ENCODE measurements at places on chromosomes 16 and 17.

DNA sequence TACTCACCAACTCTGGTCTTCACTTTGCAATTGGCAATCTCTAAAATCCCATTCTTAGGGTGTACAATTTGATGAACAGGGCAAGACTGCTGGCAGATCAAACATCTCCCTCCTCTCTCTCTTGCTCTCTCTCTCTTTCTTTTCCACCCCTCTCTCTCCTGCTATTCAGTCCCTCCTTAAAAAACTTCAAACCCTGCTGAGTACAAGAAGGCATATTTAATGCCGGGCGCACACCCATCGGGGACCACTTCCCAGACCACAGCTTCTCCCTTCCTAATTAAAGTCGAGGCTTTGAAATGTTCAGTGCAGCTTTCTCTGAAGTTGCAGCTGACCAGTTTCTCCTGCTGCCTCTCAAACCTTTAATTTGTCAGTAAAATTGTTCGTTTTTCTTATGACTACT lies 185.4 kb upstream of the CDH11 start:
- DNase-seq, result no peak

DNA sequence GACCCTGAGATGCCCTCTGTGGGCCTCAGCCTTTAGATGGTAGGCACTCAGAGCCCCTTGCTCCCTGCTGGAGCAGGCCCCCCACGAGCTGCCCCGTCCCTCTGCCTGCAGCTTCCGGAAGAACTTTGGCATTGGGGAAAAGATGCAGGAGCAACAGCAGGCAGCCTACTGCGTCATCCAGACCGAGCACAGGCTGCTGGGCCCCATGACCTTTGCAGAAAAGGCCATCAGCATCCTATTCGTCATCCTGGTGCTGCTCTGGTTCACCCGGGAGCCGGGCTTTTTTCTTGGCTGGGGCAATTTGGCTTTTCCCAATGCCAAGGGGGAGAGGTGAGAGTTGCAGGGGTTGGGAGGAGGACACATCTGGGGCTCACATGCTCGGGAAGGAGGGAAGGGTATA lies 12.7 kb upstream of the FOXN1 start:
- no peak for DNase-seq

DNA sequence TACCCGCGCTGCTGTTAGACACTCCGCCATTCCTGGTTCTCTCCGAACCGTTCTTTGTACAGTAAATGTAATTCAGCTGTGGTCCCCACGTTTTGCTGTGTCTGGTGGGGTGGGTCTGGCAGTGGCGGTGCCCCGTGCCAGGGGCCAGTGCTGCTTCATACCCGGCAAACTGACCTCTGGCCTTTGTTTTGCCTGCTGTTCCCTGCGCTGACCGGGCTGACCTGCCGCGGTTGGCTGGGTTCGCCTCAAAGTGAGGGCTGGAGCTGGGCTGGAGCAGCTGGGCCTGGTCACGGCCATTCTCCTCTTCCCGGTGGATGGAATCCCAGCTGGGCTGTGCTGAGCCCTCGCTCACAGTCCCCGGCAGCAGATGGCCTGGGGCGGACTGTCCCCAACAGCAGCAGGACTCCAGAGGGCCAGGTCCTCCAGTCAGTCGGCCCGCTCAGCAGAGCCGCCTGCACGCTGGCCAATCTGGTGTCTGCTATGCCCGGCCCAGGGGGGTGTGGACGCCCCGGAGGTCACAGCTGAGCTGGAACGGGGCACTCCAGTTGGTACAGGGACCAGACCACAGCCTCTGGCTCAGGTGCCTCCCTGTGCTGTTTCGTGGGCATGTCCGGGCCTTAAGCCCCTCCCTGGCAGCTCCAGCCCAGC lies 1.5 kb upstream of the WFIKKN1 start:
- DNase-seq, result no peak

DNA sequence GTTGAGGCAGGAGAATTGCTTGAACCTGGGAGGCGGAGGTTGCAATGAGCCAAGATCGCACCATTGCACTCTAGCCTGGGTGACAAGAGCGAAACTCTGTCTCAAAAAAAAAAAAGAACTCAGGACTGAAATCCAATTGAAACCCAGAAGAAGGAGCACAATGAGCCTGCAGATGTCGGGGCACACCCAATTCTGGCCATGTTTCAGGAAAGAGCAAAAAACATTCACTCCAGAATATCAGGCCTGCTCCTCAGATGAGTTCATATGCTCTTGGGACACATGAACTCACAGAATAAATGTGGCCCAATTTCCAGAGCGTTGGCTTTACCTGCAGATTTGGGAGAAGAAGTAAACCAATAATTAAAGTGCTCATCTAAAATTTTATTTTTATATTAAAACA lies 3.0 kb upstream of the CMTM2 start:
- DNase-seq, result no peak

- DNase-seq, result no peak
Measured at GRCh38 chr17:20098314-20098713, 89.2 kb downstream of the SPECC1 start.

DNA sequence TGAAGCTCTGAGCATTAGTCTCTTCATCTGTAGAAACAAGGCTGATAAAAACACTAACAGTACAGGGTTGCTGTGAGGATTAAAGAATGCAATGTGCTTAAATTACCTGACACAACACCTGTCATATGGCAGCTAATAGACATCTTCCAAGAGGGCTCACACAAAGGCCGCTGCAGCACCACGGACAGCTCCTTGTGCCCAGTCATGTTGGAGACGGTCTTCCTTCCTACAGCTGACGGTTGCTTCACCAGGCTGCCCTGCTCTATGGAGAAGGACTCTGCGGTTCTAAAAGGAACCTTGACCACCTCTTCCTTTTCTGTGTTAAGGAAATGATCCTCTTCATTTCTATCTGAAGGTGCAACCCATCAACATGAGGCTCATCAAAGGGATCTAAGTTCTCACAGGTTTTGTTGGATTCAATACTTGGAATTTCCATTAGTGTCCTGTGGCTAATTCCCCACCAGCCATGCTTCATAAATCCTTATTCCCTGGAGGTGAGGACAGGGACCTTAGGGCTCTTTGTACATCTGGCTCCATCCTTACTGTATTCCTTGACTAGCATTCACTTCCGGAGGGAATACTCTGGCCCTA lies 138.9 kb upstream of the CES5A start:
- peak; percentile 54 for DNase-seq

GRCh38 chr17:3683054-3683511 lies 12.9 kb downstream of the P2RX5 start:
- DNase-seq, result peak; percentile 79

GRCh38 chr17:79684132-79684985 lies 46.4 kb upstream of the ENPP7 start:
- DNase-seq, result no peak

DNA sequence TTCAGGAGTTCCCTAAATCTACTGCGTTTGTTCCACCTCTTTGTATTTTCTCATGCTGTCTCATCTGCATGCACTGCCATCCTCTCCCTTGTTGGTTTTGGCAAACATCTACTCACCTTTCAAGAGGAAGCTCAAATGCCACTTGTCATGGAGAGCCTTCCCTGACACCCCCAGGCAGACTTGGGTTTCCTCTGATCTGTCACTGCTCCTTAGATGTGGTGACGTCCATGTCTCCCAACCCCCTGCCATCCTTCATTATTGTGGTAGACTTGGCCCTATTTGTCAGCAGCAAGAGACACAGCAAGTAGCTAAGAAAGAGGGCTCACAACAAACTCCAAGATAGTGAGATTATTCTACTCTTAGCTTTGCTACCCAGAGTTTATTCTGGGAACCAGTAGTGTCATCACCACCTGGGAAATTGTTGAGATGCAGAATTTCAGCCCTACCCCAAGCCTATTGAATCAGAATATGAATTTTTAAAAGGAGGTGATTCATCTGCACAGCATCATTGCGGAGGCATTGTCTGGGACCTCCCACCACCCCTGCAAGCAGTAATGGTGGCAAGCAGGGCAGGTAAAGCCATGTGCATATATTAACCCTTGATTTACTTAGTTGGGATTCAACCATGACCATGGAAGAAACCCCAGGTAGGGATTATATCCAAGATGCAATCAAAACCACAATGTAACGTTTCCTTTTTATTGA lies 248.9 kb downstream of the SHISA9 start:
- DNase-seq, result no peak

GRCh38 chr17:15501282-15501681 lies 33.9 kb upstream of the CDRT4 start:
- no peak for DNase-seq

DNA sequence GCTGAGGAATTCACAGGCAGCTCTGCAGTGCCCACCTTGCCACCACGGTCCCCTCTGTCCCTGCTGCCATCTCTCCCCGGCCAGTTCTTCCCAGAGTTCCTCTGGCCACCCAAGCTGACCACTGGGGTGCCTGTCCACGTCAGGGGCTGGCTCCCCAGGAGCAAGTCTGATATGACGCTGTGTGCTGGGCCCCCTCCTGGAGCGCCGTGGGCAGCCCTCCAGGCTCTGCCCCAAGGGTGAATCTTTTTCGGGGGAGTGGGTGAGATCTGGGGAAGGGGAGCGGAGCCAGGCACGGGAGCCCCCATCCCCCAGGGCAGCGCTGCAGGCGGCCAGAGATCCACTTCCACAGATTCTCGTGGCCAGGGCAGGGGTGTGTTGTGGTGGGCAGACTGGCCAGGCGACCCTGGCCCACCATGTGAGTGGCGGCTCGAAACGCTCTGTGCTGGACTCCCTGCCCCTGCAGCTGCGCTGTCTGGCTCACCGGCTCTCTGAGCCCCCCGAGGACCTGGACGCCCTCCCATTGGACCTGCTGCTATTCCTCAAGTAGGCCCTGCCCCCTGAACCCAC lies 3.7 kb downstream of the MSLN start:
- DNase-seq, result no peak

DNA sequence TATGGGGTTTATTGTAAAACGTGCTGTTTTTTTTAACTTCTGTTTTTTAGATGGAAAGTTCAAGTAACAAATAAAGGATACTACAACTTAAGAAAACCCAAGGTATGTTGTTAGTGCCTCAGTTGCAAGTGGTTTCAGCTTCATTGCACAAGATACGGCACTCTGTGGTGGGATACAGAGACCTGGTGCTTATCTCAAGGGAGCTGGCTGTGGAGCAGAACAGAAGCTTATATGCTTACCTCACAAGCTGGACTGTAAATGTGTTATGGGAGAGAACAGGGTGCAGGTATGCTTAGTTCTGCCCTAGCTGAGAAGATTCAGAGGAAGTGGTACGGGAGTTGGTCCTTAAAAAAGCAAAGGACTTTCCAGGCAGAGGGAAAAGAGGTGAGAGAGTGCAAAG lies 15.2 kb downstream of the DGKE start:
- DNase-seq, result no peak

- no peak for DNase-seq
Measured at GRCh38 chr16:86414991-86415740, 95.2 kb upstream of the FOXF1 start.

DNA sequence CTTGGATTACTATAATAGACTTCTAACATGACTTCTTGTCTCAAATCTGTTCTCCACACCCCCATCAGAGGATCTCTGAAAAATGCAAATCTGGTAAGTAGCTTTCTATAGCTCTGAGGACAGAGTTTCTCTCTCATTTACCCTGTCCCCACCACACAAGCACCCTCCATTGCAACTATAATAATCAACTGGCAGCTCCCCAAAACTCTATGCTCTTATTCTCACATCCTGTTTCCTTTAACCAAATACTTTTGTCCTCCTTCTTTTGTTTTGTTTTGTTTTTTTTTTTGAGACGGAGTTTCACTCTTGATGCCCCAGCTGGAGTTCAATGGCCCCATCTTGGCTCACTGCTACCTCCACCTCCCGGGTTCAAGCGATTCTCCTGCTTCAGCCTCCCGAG lies 73.4 kb downstream of the HELZ start:
- no peak for DNase-seq

- DNase-seq, result no peak
Measured at GRCh38 chr17:72187556-72187955, 66.7 kb downstream of the SOX9 start.

- peak; percentile 49 for DNase-seq
Measured at GRCh38 chr17:82963104-82963950, 116.1 kb upstream of the METRNL start.

DNA sequence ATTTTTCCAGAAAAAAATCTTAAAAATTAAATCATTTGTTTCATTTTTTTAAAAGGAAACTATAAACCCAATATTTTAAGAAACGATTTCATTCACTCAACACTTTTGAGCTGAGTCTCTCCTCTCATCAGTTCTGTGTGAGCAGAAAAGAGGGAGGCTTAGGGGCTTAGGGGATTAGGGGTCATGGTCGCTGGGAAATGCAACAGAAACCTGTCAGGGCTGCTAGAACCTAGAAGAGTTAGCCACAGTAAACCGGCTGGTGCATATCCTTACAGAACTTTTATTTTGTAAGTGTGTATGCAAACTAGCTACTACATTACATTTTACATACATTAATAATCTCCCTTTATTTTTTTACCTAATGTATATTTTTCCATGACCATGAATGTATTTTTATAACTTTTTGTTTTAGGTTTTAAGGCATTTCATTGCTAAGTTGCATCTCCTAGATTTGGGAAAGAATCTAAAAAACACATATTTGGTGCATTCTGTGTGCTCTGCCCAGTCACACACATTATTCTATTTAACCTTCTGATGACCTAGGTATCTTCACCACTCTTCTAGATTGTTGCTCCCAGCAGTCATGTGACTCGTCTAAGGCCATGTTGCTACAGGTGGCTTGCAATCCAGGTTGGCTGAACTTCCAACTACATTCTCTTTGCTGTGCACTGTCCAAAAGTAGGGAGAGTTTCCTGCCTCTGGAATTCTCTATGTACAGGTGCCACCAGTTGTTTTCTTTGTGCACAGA lies 24.4 kb downstream of the TBC1D3B start:
- no peak for DNase-seq

DNA sequence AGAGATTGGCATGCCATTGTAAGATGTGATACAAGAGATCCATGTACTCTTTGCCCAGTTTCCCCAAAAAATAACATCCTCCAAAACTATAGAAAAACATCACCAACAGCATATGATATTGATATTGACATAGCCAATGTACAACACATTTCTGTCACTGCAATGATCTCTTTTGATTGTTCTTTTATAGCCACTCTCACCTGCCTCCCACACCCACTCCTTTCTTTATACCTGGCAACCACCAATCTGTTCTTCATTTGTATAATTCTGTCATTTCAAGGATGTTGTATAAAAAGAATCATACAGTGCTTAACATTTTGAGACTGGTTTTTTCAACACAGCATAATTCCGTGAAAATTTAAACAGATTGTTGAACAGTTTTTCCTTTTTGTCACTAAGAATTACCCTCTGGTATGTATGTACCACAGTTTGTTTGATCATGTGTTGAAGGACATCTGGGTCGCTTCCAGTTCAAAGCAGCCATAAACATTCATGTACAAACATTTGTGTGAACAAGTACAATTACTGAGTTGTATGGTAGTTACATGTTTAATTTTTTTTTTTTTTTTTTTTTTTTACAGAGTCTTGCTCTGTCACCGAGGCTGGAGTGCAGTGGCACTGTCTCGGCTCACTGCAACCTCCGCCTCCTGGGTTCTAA lies 9.9 kb downstream of the KRTAP9-1 start:
- no peak for DNase-seq
